ENCODE measurements at places on chromosomes 5 and 9. TPM values are rescaled to one million over a fixed set of nuclear protein-coding genes. Genes with fewer than 3 reads are reported as not detected.

- DNase-seq, result no peak
Measured at GRCh38 chr9:87527211-87527916, 29.7 kb downstream of the DAPK1 start.

DNA sequence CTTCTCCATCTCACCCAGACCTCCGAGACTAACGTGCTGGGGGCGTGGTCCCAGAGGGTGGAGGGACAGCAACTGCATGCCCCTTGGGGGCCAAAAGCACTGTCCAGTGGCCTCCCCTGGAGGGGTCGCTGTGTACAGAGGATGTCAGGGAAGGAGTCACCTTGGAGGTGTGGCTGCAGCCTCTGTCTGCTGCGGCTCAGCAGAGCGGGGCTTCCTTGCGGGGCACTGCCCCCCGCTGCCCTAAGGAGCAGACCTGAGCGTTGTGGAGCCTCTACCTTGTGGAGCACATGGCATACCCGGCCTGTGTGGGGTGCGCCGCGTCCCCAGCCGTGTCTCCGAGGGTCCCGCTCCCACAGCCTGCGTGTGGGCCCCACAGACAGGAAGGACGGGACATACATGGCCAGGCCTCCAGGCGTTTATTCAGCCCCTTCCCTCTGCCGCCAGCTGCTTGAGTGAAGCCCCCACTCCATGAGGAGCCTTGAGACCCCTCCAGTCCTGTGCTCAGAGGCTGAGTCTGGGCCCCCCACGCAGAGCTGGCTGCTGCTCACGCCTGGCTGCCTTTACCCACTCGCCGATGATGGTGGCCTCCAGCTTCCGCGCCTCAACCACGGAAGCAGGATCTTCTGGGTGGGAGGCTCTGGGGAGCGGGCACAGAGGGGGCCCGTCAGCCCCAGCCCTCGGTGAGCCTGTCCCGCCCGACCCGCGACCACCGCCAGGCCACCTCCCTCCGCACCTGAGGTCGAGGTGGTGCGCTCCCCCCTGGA, 4.2 kb downstream of the DPP7 start:
- no peak for DNase-seq

- no peak for DNase-seq
Measured at GRCh38 chr5:93280518-93280917, 300.5 kb downstream of the NR2F1-AS1 start.

GRCh38 chr9:16721972-16722371, 148.5 kb downstream of the BNC2 start:
- peak; percentile 43 for DNase-seq

DNA sequence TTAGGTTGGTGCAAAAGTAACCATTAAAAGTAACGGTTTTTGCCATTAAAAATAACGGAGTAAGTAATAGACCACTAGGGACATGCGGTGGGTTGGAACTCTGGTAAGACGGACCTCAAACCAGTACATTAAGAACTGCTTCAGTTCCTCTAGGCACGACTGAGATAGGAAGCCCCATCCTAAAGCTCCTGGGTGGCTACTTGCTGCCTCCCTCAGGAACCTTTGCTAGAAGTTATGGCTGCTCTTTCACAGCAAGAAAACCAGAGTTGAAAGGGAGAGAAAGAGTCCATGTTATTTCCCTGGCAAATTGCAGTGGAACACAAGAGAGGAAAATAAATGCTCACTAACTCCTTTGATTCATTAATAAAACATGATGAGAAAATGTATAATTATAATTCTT, 47.6 kb downstream of the MCTP1 start:
- no peak for DNase-seq

- DNase-seq, result no peak
Measured at GRCh38 chr9:106324591-106325280, 538.2 kb upstream of the ZNF462 start.

GRCh38 chr5:96051401-96051830, 89.8 kb upstream of the ELL2 start:
- DNase-seq, result no peak

- no peak for DNase-seq
Measured at GRCh38 chr9:111393971-111394370, 63.9 kb upstream of the OR2K2 start.

DNA sequence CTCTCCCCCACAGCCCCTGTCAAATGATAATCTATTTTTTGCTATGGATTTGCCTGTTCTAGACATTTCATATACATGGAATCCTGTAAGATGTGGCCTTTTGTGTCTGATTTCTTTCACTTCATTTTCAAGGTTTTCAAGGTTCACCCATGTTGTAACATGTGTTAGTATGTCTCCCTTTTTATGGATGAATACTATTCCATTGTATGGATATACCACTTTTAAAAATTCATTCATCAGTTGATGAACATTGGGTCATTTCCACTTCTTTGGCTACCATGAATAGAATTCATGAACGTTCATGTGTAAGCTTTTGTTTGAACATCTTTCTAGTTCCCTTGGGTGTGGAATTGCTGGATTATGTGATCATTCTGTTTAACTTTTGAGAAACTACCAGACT, 94.7 kb upstream of the ZNF366 start:
- no peak for DNase-seq

- DNase-seq, result peak; percentile 60
Measured at GRCh38 chr9:106921341-106921899, 58.5 kb downstream of the ZNF462 start.

DNA sequence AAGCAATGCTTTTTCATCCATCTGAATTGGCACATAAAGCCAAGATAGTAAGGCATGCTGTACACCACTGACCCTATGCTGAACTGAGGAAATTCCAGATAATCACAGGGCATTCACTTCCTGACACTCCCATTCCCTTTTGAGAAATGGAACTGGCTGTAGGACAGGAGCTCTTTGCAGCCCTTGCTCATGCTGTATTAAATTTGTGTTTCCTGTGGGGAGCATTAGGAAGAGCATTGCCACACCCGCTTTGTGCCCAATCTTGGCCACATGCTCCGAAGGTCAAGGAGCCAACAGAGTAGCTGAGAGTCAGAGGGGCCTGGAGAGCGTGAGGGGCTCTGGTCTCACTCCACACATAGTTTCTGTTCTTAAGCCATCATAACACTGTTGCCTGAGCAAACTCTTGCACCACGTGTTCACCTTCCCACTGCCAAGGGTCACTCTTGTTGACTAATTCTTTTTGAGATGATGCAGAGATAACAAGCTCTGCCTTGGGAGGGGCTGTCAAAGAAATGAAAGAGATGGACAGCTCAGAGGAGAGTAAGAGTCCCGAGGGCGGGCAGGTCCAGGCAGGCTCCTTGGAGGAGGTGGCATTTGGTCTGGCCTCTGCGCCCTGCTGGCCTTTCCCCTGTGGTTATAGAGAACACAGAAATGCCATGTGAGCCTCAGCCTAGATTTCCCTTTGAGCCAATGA, 31.7 kb upstream of the ARAP3 start:
- DNase-seq, result no peak

- no peak for DNase-seq
Measured at GRCh38 chr5:26024774-26025173, 1013.6 kb downstream of the CDH9 start.

DNA sequence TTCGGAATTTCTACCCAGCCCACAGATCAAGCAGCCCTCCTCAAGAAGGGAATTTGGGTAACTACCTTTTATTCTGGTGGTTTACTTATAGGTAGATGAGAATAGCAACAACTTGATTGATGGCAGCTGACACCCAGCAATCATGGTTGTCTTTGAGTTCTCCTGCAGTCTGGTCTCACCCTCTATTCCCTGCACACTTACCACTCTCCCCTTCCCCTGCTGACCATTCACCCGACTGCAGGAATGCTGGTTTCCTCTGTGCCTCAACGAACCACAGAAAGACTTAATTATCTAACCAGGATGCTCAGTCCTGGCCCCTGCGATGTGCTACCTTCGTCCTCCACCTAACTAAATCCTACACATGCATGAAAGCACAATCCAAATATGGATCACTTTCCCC, 243.0 kb downstream of the RFK start:
- no peak for DNase-seq

GRCh38 chr5:176769911-176770310, 40.4 kb upstream of the UNC5A start:
- no peak for DNase-seq

- peak; percentile 44 for DNase-seq
Measured at GRCh38 chr5:172450861-172451695, 3.2 kb downstream of the SH3PXD2B start.

- no peak for DNase-seq
Measured at GRCh38 chr9:92496396-92497176, 14.3 kb upstream of the ASPN start.

DNA sequence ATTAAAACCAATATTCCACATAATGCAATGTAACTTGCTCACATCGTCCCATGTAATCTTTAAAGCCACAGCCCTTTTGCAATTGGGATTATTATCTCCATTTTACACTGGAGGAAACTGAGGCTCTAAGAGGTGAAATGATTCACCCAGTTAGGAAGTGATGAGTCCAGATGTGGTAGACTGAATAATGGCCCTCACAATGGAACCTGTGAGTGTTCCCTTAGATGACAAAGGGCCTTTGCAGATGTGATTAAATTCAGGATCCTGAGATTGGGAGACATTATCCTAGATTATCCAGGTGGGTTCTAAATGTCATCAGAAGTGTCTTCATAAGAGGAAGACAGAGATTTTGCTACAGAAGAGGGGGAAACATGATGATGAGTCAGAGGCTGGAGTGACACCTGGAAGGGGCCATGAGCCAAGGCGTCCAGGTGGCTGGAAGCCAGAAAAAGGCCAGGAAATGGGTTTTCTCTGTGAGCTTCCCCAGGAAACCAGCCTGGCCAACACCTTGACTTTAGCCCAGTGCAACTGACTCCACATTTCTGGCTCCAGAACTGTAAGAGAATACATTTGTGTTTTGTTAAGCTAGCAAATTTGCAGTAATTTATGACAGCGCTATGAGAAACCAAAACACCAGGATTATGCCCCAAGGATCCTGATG, 139.1 kb downstream of the KCNIP1 start:
- DNase-seq, result no peak

DNA sequence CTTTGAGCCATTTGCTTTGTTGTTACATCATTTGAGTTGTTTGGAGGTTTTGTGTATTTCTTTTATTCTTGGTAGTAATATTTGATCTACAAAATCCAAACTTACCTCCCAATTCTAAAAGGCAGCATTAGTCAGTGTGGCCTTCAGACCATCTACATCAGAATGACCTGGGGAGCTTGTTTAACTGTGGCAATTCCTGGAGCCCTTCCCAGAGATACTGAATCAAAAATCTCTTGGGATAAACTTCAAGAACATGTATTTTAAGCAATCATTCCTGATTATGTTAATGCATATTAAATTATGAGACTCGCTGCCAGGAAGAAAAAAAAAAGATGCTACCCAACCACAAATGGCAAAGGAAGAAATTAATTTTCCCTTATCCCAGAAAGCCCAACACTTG, 268.9 kb upstream of the PDE4D start:
- no peak for DNase-seq

DNA sequence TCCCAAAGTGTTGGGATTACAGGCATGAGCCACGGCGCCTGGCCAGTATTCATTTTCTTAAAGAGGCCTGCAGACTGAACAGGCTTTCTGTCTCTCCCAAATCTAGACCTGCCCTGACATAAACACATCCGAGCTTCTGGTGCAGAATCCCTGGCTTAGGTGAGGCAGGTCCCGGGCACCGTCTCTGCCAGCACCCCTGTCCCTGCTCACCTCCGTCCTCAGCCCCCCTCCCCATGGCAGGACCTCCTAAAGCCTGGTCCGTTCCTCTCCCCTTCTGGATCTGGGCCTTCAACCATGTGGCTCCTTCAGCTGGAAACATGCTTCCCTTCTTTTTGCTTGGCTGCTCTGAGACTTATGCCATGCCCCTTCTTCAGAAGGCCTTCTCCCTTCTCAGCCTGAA, 22.7 kb upstream of the RXRA start:
- DNase-seq, result no peak

- DNase-seq, result no peak
Measured at GRCh38 chr5:73841641-73842040, 215.6 kb downstream of the ARHGEF28 start.

DNA sequence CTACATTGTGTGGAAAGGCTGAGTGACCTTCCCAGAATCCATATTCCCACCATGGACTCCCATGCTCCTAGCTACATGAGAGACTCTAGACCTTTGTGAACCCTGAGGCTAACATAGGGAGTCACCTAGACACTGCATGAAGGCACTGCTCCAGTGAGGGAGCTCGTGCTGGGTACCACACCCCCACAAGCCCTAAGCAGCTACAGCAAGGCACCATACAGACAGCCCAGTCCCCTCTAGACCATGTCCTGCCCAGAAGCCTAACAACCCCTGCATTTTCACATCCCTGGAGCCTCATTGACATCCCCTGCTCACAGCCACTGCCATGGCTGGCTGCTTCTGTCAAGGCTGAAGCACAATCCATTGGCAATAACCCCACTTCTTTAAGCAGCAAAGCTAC, 176.5 kb upstream of the CTNND2 start:
- DNase-seq, result no peak

CRB2 gene
- not detected for total RNA-seq

AJM1 gene
- 0.11 TPM for total RNA-seq

PRRT1B gene
- not detected for total RNA-seq

INSL6 gene
- not detected for total RNA-seq

HDHD3 gene
- total RNA-seq, result 5.8 TPM

GARNL3 gene
- total RNA-seq, result 0.22 TPM

SPATA31A3 gene
- not detected for total RNA-seq

IL13 gene
- total RNA-seq, result not detected

FXN gene
- total RNA-seq, result 4.4 TPM

FOXD4L3 gene
- total RNA-seq, result not detected

CPEB4 gene
- total RNA-seq, result 27.1 TPM

STPG3 gene
- not detected for total RNA-seq

ADAMTSL1 gene
- 0.95 TPM for total RNA-seq

PRLR gene
- total RNA-seq, result 0.05 TPM

SMIM33 gene
- not detected for total RNA-seq

SLC2A8 gene
- 35.2 TPM for total RNA-seq

SARDH gene
- total RNA-seq, result 15.3 TPM

All from SJSA1 (cell line).